Activated CD4-positive, alpha-beta T cell treated with anti-CD3 and anti-CD28 coated beads for 1 hour (primary cell): ENCODE measurements at places on chromosomes 7 and 10.

DNA sequence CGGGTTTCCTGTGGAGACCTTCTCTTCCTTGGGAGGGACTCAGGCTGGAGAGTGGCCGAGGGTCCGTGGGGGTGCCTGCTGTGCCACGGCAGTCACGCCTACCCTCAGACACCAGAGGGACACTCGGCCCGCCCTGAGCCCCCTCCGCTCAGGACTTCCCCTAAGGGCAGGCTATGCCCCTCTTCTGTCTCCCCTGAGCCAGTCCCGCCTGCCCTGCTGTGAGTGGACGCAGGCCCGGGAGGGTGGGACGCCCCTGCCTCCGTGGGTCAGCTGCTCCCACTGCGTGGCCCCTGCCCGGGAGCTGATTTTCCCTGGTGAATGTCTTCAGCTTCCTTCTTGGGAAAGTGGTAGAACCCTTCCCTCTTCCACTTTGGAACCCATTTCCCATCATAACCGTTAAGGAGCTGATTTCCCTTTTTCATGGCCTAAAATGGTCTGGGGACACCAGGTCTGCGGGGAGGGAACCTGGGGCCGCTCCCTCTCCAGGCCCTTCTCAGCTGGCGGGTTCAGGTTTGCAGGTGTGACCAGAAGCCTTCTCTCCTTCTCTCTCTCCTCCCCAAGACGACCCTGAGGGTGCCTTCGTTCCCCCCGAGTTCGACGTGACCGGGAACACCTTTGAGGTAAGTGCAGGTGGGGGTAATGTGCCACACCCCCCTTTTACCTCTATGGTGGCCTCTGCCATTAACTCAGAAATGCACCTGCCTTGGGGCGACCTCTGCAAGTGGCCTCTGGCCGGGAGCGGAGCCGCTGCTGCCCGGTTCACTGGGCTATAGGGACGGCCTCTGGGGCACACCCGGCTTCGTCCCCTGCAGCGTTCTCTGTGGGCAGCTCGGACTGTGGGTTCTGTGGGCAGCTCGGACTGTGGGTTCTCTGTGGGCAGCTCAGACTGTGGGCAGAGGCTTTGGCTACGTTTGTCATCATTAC lies 7.9 kb downstream of the KNDC1 start:
- no peak for DNase-seq

DNA sequence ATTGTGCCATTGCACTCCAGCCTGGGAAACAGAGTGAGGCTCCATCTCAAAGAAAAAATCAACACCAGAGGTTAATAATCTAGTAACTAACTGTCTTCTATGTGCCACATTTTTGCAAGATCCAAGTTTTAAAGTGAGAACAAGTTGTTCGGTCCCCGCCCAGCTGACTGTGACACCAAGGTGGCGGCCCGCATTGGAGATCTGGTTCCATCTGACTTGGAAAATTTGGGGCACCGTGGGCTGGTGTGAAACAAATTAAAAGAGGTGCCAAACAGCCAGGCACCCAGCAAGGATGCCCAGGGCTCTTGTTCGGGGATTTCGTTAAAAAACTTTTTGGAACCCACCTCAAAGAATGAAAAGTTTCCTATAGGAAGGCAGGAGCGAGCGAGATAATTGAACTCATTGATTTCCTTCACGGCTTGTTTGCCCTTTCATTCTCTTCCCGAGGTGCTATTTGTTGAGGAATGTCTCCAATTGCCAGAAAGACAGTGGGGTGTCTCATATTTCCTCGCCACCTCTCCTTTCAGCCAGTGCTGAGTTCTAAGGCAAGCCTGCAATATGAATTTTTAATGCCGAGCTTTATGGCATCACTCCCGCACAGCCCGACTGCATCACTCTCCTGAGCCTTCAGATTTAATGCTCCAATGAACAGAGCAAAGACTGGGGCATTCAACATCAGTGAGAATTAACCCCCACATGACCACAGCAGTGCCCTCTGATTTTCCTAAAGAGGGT lies 156.9 kb upstream of the SH2B2 start:
- no peak for DNase-seq

DNA sequence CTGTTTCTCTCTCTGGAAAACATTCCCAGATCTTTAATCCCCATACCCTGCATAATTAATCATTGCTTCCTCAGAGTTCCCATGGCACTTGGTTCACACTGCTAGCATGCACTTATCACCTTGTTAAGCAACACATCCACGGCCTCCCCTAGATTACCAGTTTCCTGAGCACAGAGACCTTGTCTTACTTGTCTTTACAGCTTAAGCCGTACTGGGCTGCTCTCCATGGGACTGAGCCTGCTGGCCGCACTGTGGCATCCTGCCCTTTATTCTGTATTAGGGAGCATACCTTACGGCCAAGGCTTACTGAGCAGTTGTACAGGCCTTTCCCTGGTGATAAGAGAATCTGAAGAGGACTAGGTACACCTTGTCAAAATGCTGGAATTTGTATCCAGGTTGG lies 190.2 kb downstream of the REEP3 start:
- no peak for DNase-seq

DNA sequence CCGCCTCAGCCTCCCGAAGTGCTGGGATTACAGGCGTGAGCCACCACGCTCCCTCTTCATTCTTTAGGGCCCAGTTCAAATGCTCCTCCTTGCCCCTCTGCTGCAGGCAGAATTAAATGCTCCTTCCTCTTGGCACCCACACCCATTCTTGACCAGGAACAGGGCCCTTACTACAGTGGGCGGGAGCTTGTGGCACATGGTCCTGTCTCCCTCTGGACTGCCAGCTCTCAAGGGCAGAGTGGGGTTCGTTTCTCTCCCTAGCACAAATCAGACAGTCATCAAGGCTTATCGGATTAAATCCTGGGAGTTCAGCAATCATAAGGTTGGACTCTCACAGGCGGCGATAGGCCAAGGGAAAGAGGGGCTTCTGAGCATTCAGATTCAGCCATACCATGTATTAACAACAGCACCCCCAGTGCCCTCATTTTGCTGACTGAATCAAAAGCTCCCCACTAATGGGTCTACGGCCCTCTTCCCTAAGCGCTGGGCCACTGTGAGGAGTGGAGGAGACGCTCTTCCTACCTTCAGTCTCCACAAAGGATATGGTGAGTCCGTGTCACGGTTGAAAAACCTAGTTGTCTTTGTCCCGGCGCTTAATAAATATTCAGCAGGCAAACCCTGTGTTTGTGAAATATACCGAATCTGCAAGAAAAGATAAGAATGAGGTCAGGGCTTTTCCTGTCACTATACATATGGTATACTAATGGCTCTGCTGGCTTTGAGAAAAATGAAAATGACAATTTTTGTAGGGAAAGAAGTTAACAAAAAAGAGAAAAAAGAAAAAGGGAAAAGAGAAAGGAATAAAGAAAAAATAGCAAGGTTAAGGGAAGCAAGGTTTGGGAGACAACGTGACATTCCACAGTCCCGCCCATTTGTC lies 107.4 kb downstream of the CLEC2L start:
- DNase-seq: no peak

- DNase-seq: no peak
Measured at GRCh38 chr7:96045919-96046318, 273.6 kb downstream of the DYNC1I1 start.

DNA sequence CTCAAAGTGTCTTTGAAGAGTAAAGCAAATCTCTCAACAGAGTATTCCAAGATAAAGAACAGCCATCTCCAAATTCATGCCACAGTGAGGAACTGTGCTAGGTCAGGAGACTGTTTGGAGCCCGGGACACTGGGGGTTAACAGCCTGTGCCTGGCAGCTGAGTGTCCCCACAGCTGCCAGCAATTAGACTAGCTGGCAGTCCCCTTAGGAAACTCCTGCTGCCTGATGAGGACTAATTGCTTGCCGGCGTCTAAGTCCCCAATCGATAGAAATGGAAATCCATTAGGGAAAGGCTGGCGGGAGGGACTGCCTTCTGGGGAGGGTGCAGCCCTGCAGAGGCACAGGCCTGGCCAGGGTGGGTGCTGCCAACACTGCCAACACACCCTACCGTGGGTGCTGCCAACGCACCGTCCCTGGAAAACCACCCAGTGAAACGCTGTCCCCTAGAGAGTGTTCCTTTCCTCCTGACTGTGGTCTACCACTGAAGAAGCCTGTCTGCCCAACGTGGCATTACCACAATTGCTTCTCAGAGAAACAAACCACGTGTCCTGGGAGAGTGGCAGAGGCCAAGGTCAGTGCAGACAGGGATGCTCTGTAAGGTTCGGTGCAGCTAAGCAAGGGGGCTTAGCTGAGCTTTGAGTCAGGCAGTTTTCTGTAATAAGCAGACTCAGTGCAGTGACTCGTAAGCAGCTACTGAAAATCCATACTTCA lies 60.8 kb downstream of the XRCC2 start:
- no peak for DNase-seq

DNA sequence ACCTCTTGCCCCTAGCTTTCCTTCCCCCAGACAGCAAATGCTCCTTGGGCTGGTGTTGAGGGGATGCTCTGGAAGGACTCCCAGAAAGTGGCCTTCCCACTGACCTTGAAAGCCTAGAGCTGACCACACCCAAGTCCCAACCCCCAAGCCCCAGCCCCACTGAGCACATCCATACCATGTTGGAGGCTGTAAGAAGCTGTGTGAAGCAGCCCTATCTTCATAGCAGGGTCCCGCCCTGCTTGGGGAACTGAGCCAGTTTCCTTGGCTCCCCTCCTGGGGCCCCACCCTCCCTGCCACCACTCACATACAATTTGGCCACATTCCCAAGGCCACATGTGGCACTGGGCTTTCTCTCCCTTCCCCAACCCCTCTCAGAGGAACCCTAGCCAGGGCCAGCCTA lies 72.3 kb upstream of the CACUL1 start:
- DNase-seq: no peak

- no peak for DNase-seq
Measured at GRCh38 chr10:131825960-131826650, 74.7 kb upstream of the PPP2R2D start.

DNA sequence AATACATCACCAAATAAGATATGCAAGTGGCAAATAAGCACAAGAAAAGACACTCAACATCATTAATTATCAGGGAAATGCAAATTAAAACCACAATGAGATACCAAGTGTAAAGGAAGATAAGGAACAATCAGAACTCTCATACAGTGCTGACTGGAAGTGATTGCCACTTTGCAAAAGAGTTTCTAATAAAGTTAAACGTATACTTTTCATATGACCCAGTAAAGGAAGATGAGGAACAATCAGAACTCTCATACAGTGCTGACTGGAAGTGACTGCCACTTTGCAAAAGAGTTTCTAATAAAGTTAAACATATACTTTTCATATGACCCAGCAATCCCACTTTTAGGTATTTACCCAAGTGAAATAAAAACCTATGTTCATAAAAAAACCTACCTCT lies 12.2 kb upstream of the JMJD1C start:
- no peak for DNase-seq

DNA sequence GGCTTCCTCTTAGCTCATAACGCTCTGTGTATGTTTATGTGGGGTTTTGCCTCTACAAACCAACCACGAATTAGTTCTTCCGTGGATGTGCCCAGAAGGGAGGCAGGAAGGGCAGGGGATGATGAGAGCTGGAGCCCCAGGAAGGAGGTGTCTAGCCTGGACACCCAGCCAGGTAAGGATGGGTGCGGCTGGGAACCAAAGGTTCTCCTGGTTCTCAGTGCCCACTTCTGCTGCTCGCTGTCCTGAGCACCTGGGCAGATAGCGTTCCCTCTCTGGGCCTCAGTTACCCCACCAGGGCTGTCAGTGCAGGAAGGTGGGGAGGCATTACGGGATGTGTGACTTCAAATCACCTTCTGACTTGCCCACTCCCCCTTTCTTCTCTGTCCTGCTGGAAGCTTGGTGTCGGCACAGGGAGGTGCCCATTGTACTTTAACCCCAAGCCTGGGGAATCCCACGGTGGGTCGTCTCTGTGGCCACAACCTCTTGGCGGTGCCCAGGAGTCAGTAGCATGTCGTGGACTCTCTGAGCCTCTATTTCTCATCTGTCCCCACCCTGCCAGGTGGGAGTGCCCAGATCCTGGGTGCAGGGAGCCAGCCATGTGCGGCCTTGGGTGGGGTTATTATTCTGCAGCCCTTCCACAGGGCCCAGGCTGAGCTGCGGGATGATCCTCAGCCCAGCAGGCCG lies 18.7 kb upstream of the PCBD1 start:
- DNase-seq: no peak

DNA sequence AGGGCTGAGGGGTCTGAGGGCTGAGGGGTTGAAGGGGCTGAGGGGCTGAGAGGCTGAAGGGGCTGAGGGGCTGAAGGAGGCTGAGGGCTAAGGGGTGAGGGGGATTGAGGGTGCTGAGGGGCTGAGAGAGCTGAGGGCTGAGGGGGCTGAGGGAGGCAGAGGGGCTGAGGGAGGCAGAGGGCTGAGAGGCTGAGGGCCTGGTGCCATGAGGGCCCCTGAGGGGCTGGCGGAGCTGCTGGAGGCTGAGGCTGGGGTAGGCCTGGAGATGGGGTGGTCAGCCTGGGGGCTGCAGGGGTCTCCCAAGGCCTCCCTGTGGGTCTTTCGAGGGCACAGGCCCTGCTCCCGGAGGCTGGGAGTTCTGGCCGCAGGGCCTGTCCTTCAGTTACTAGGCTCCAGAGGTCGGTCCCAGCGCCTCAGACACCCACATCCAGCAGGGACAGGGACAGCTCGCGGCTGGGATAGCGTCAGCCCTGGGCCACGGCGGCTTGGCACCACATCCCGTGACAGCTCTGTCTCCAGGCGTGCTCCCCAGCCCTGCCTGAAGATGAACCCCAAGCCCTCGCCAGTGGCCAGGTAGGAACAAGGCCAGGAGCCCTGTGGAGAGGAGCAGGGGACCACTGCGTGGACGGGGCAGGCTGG lies 16.9 kb downstream of the MYO1G start:
- DNase-seq: no peak

DNA sequence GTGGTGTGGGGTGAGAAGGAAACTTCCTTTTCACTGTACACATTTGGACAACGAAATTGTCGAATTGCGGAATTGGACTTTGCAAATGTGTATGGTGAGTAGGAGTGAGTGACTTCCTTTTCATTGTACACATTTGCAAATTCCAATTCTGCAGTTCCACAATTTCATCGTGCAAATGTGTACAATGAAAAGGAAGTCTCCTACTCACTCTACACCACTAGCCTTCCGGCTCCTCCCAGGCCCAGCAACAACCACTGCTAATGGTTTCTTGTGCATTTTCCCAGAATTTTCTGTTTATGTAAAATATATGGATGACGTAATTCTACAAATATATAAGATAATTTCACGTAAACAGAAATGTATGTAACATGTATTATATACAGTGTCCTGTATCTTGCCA lies 118.5 kb downstream of the ARL4A start:
- DNase-seq: no peak

DNA sequence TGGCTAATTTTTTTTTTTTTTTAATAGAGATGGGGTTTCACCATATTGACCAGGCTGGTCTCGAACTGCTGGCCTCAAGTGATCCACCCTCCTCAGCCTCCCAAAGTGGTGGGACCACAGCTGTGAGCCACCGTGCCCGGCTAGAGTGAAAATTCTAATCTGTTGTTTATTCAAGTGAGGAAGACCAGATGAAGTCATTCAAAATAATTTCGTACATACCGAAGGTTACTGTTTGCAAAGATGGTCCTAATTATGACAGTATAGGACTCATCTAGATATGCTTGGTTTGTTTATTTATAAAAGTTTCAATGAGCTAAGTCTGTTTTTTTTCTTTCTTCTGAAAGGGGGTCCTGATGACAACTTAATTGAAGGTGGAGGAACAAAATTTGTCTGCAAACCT lies 376.8 kb downstream of the EXOC4 start:
- no peak for DNase-seq

- no peak for DNase-seq
Measured at GRCh38 chr10:109427411-109427810, 495.9 kb downstream of the XPNPEP1 start.

- no peak for DNase-seq
Measured at GRCh38 chr7:27143950-27144780, 684 bp upstream of the HOXA5 start.
